ENCODE measurements at places on chromosomes 13 and 19. TPM values are rescaled to one million over a fixed set of nuclear protein-coding genes. Genes with fewer than 3 reads are reported as not detected.

GRCh38 chr19:11949201-11949600 lies 15.6 kb upstream of the ZNF763 start:
- DNase-seq = no peak

GRCh38 chr13:36148446-36148845 lies 17.3 kb upstream of the DCLK1 start:
- no peak for DNase-seq

- no peak for DNase-seq
These were observed 1633.5 kb downstream of the SLITRK1 start for GRCh38 chr13:82248762-82249161.

GRCh38 chr13:100637380-100637779 lies 37.2 kb downstream of the TMTC4 start:
- DNase-seq = no peak

Gene FXYD7
- 2.2 TPM for polyA plus RNA-seq

Gene TRPM4
- polyA plus RNA-seq = 22.1 TPM

All from left renal cortex interstitium (tissue), 4 donors.